EH (cell line): ENCODE measurements at places on chromosomes 7 and 10.

GRCh38 chr7:73573791-73574190 lies 4.6 kb downstream of the TBL2 start:
- DNase-seq: no peak

GRCh38 chr10:58189269-58189668 lies 78.4 kb downstream of the IPMK start:
- DNase-seq: peak; percentile 45

GRCh38 chr10:75599875-75600648 lies 168.6 kb downstream of the LRMDA start:
- DNase-seq: no peak

GRCh38 chr10:73923935-73924598 lies 13.1 kb downstream of the PLAU start:
- DNase-seq: peak; percentile 65

DNA sequence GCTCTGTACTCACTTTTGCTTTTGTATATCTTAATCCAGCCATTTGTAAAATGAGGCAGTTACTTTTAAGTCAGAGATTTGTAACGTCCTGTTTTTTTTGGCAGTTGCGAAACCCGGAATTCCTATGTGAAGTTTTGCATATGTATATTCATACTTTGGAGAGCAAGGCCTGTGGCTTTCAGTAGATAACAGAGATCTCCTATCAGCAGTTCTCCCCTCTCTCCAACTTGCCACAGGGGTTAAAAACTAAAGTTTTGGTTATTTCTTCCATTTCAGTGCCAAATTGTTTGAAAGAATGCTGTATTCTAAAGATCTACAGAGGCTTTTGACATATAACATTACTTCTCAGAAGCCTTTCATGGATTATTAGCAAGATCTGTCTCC lies 102.4 kb downstream of the EXOC4 start:
- DNase-seq: peak; percentile 82

- no peak for DNase-seq
Measured at GRCh38 chr10:24468281-24468751, 255.4 kb downstream of the ARHGAP21 start.

- DNase-seq: no peak
Measured at GRCh38 chr10:112678581-112678980, 231.6 kb downstream of the VTI1A start.

- no peak for DNase-seq
Measured at GRCh38 chr10:59970396-59971368, 64.3 kb upstream of the CCDC6 start.

DNA sequence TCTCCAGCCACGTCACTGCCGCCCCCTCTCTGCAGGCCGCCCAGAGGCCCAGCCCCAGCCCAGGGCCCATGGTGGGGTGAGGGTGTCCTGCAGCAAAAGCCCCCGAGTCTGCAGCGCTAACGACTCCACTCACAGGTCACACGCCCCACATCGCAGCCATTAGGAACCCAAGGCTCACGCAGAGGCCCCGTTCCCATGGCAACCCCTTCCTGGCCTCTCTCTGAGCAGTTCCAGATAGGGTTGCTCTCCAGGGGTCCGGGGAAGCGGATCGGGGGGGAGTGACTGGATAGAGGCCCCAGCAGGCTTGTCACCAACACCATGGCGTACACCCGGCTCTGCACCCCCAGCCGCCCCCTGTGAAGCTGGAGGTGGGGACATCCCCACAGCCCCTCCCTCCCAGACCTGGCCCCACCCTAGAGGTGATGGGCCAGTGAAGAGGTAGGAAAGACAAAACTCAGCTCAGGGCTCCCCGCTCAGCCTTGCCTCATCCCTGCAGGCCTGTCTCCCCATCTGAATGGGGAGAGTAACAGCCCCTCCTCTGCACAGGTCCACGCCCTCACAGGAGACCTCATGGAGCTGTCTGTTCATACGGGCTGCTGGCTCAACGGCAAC lies 41.2 kb downstream of the TNRC18 start:
- peak; percentile 25 for DNase-seq

DNA sequence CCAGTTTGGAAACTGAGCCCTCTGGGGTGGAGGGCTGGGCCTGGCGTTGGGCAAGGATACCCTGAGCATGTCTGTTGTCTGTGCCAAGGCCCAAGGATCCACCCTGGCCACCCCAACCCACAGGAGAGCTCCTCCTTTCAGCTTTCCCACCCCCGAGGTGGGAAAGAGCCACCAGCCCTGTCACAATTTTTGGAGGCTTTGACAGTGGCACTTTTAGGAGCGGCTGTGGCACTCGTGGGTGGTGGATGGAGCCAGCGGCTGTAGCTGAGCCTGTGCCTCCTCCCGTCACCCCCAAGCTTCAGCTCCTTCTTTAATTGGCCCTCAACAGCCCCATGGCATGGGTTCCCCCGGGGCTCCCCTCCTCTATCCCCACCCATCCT lies 18.2 kb upstream of the ZNF862 start:
- DNase-seq: no peak

- DNase-seq: no peak
Measured at GRCh38 chr7:150420242-150420641, 30.2 kb upstream of the GIMAP8 start.
